ENCODE measurements at places on chromosomes 4 and X.

DNA sequence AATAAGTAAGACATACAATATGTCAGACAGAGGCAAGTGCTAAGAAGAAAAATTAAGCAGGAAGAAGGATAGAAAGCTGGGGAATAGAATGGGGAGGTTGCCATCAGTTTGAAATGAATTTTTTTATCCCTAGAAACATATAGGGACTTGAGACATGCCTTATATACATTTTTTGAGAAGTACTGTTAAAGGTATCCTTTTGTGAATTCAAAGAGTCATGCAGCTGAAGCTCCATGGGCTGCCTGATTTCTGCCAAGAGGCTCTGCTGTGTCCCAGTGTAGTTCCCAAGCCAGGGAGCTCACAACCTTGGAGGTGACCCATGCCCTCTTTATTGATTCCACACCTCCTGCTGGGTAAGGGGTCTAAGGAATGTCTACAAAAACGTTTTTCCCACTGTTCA lies 564.6 kb upstream of the DIPK2B start:
- no peak for DNase-seq

DNA sequence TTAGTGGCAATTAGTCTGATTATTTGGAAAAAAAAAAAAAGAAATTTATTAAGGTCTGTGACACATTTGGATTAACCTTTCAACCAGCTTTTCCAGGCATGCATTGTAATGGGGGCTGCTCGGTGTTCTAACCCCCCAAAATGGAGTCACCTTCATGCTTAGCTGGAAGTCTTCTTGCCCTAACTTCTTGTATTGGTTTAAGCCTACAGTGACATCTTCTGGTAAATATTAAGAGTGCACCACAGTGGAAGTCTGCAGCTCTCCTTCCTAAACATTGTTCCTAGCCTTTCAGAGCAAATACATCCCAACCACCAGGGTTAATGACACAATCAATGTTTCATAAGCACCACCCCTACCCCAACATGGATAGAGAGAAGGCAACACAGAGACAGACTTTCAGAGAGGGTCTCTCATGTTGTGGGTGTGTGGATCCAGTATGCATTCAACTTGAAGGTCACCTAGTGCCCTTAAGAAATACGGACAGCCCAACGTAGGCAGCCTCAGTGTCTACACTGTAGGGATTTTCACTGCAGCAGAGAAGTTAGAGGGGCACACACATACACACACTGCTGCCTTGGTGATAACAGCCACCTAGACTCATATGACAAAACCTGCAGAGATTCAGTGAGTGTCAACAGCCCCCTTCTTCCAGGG lies 142.9 kb upstream of the MBNL3 start:
- DNase-seq: no peak

GRCh38 chrX:143634309-143634662 lies 1.6 kb downstream of the SLITRK4 start:
- DNase-seq: no peak

GRCh38 chr4:105184316-105184980 lies 37.8 kb downstream of the TET2 start:
- DNase-seq: no peak

DNA sequence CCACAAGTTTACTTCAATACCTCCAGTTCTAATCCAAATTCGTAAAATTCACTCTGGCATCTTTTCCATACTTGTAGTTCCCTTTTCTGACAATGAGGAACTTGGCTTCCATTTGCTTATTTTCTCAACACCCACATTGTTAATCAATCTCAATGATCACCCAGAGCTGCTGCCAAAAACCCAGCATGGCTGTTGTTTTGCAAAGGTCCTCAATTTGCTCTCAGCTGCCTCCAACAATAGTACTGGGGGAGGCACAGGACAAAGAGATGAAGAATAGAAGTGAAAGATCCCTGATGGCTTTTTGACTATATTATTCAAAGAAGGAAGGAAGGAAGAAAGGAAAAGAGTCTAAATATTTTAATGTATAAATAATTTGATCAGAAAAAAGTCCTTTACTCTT lies 847.8 kb downstream of the RAPGEF2 start:
- DNase-seq: no peak

DNA sequence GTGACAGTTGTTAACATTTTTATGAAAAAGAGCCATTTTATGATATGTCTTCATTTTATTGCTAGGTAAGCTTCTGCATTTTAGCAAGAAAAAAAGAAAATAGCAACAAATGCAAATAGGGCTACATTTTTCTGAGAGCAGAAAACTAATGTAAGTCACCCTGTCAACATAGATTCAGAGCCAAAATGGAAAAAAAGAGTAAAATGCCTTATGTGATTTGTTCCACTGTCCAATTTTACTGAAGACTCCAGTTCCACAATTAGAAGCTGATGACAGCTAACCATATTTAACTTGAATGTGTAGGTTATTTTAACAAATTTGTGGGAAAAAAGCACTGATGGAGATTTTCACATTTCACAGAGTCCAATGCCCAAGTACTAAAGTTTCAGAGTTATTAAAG lies 772.3 kb downstream of the FAT4 start:
- DNase-seq: no peak

- DNase-seq: no peak
Observed at GRCh38 chr4:22385611-22386011, 130.3 kb downstream of the ADGRA3 start.

DNA sequence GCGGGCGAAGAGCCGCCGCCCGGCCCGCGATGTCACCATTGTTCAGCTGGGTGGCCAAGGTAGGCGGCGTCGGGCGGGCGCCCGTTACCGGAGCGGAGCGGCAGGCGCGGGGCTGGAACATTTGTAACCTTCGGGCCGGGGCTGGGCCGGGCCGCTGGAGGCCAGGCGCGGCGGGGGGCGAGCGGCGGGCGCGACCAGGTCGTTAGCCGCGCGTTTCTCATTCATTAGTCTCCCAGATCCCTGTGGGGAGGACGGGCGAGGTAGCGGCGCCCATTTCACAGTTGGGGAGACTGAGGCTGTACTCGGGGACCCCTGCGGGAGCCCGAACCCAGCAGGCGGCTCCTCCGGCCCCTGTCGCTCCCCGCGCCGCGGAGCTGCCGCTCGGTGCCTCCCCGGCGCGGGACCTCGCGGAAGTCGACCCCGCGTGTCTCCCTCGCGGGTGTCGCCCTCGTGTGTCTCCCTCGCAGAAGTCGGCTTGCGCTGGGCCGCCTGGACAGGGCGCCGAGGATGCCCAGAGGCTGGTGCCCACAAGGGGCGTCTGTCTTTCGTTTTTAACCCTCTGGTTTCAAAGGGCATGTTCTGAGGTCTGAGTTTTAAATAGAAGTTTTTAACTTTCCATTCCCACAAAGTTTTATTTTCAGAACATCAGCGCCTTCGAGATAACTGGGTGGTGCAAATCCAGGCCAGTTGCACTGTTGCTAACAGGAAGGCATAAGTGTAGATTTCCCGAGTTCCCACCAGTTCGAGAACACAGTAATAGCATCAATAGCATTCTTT lies 17.5 kb downstream of the PTTG2 start:
- DNase-seq: peak; percentile 87

Data from left ventricle myocardium superior (tissue), 1 donor.